ENCODE measurements at places on chromosomes 4 and X.

DNA sequence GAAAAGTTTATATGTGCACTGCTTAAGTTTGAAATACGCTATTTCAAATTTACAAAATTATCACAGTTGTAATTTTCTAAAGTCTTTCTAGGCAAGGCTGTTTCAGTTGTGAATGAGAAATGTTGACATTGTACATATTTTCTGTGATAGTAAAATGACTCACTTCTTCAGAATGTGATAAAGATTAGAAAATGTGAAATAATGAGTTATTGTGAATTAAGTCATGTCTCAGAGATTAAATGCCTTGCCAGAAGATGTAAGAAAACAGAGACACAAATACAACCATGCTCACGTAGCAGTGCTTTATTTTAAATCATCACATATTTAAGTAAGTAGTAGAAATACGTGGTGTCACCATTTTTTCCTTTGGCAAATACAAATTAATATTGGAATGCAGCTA, 768 bp downstream of the CLCN4 start:
- DNase-seq, result no peak

DNA sequence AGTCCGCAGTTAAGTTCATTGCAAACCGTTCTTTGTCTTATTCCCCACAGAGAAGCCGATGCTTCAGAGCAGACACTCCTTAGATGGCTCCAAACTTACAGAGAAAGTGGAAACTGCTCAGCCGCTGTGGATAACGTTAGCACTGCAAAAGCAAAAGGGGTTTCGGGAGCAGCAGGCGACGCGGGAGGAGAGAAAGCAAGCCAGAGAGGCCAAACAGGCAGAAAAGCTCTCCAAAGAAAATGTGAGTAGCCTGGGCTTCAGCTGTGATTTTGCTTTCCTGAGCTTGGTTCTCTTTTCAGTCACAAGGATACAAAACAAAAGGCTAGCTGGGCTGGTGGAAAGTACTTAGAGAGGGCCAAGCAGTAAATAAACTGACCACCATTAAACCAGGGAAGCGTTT, 64.0 kb downstream of the AASDH start:
- no peak for DNase-seq

DNA sequence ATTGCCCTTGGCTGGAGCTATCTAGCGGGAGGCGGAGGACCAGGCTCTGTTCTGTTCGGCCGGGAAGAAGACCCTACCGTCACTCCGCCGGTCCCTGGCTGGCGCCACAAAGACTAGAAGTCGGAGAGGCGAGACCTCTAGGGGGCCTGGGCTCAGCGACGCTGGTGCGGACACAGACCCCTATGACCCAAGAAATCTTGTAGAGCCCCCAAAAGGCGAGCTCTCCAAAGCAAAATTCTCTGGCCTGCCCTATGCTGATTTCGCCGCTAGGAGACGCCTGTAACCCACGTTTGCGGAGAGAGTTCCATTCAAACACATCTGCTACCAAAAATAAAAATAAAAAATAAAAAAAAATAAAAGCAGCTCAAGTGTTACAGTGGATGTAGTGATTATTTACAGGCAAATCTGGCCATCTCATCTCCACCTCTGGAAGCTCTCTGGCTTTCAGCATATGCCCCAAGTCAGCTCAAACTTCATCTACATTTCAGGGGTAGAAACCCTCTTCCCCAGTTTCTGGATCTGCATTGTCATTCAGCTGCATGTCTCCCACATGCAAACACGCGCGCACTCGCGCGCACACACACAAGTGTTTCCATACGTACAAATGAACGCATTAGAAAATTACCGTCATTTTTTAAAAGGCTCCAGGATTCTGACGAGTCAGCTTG, 2.4 kb upstream of the PCDH10 start:
- peak; percentile 67 for DNase-seq

DNA sequence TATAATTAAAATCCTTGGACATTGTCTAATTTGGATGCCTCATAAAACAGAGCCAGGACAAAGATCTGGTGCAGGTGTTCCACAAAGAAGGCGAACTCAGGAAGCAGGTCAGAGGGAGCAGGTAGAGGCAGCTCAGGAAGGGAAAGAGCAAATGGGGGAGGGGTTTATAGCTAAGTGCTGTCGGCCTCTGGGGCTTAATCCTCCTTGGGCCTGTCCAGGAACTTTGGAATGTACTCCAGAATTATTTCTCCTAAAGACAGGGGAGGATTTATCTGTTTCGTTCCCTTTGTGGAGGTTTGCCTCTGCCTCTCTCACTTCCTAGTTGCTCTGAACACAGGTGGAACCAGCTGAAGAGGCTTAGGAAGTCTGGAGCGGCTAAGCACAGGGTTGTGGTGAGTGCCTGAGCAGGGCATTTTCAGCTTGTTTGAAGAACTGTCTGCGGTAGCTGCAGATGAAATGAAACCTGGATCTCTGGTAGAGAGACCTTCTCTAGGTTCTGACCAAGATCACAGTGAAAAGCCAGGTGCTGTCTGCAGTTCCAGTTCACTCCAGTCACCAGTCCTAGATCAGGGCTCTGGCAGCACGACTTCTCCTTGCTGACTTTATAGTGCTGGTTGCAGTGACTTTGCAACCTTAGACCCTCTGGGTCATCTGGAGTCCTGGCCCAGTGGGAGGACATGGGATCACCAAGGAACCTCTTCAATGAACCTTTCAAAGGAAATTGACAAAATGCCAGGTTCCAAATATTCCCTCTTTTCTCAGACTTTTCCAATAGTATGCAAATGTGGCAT, 519.2 kb downstream of the PCDH10 start:
- no peak for DNase-seq

DNA sequence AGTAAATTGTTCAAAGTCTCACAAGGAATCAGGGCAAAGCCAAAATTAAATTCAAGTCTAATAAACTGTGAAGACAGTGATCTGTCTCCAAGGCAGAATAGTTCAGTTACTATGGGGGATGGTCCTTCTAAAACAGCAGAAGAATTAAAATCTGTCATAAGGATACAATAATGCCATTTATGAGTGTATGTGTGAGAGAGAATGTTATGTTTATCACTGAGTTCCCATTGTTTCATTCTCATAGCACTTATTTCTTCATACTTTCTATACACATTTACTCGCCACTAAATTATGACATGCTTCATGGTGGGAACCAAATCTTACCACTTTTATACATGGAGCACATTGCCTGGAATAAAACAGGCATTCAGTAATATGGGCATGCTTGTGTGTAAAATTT, 102.5 kb downstream of the AMMECR1 start:
- DNase-seq, result no peak

DNA sequence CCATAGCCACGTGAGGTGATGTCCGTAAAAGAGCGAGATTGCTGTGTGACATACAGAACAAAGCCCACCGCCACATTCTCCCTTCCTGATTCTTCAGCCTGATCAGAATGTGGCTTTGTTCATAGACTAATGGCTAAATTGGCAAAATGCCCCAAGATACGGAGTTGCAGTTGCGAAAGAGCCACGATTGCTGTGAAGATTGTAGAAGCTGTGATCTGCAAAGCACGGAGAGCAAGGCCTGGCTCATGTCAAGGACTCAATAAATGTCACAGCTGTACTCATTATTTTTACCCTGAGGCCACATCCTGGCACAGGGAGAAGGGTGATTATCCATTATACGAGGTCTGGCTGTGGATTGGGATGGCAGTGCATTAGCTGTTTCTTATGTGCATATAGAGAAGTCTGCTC, 34.2 kb downstream of the ARSD start:
- no peak for DNase-seq

DNA sequence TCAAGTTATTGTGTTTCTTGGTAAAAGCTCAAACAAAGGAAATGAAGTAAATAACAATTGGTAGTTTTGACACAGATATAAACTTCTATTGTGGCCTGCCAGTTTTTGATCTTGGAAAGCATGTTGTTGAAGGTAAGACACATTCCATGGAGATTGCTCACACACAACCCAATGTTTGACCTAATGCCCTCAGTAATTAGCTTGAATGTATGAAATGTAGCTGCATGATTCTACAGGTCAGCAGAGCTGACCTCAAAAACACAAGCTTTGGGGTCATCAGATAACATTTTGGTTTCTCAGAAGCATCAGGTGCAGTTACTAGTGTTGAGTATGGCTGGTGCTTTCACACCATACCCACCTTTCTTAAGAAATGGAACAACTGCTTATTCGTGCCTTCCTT, 16.5 kb downstream of the GPR173 start:
- DNase-seq, result no peak

GRCh38 chr4:3308691-3309090, 15.9 kb downstream of the RGS12 start:
- DNase-seq, result no peak

GRCh38 chrX:134520860-134521390, 61.0 kb downstream of the HPRT1 start:
- no peak for DNase-seq

GRCh38 chrX:50098749-50099148, 102.1 kb downstream of the AKAP4 start:
- DNase-seq, result no peak

- no peak for DNase-seq
Measured at GRCh38 chr4:184762100-184762499, 28.2 kb upstream of the CENPU start.

GRCh38 chrX:11381464-11381863, 88.3 kb downstream of the AMELX start:
- no peak for DNase-seq

DNA sequence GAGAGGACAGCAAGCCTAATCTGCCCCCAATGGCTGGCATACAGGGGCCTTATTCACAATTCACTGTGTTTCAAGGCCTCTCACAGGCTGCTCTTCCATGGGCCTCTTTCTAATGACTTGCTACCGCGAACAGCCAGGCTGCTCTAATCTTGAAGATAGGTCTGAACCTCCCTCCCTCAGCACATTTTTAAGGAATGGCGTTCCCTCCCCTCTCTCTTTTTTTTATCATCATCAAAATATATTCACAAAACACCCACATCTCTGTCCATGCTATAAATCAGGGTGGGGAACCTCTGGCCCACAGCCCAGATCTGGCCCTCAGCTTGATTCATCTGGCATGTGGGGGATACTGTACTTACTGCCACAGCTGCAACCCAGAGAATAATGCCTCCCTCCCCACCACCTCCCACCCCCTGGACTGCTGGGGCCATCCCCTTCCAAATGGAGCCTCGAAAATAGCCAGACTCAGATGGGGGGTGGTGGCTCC, 76.2 kb upstream of the PLAC1 start:
- no peak for DNase-seq

- no peak for DNase-seq
Measured at GRCh38 chrX:15465347-15465746, 27.8 kb downstream of the PIR start.

- DNase-seq, result no peak
Measured at GRCh38 chr4:80841587-80842281, 188.8 kb upstream of the BMP3 start.

- no peak for DNase-seq
Measured at GRCh38 chrX:119758731-119759247, 401 bp downstream of the SOWAHD start.

DNA sequence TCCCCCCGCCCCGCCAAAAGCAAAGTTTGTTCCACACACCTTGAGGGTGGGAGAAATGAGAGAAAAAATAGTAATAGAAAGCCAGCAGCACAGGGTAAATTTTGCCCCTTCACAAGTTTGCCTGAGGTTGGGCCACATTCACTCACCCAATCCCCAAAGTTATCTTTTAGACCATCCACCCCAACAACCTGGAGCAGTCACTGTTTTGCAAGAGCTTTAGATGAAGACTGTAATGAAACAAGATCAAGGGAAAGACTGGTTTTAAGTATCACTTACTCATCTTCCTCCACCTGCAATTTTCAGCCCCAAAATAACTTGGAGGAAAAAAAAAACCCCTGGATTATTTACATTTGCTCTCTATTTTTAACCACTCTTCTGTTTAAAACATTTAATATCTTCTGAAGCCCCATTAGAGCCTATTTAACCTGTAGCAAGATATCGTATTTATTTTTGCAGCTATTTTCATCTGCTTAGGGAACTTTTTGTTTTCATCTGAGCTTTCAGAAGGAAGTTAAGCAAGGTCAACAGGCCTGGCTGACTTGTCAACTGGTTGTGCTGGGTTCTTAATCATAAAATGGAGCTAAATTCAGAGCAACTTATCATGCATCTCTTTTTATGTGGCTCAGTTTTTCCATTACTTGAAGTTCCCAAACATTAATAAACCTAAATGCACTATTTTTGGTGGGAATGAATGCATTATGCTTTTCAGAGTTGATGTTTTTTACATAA, 24.6 kb upstream of the TBL1X start:
- DNase-seq, result no peak

DNA sequence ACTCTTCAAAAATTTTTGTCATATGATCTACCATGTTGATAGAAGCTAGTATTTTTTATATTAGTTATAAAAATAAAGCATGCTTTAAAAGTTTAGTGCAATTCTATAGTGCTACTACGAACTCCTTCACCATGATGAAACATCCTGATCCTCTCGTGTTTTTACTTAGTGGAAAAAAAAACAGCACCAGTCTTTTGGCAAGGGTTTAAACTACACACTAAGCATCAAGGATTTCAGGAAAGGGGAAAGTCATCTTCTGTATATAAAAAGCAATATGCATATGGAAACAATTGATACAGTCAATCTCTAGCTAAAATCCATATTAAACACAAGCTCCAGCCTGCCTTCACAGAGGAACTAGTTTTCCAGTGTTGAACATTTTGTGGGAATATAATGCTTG, 18.7 kb downstream of the CHM start:
- DNase-seq, result no peak

Data from substantia nigra (tissue), 51 donors.